Posterior cingulate gyrus (tissue), 11 donors: ENCODE measurements at places on chromosomes 16 and 17.

- no peak for DNase-seq
Measured at GRCh38 chr17:59893676-59894100, 767 bp downstream of the RPS6KB1 start.

GRCh38 chr16:30786936-30787612 lies at the start of gene ZNF629:
TSS of gene ZNF629 (minus strand) at chr16:30787205. CDS start at chr16:30784482, 2,723 bp downstream.
- DNase-seq = peak; percentile 69

GRCh38 chr16:79599256-79599836 lies 1.2 kb downstream of the MAF start:
- DNase-seq = no peak

- DNase-seq = no peak
Measured at GRCh38 chr17:17902376-17902775, 65.6 kb upstream of the SREBF1 start.

GRCh38 chr17:79728169-79728907 lies 2.4 kb upstream of the ENPP7 start:
- peak; percentile 87 for DNase-seq

GRCh38 chr16:11139326-11140097 lies 116.5 kb downstream of the SOCS1 start:
- no peak for DNase-seq

DNA sequence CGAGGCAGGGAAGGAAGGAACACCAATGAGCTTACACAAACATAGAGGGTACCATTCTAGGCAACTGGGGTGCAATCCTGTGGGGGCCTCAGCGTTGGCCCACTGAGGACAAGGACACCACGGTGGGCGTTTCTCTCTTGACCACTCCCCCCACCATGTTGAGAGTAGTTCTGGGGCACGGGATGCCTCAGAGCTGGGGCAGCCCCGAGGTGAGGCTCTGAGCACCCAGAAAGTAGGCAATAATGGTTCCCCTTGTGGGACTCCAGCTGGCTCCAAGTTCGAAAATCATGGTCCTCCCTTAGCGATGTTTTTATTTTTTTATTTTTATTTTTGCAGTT lies 5.1 kb downstream of the PRSS21 start:
- DNase-seq = peak; percentile 42

- no peak for DNase-seq
Measured at GRCh38 chr16:58462089-58462488, 37.9 kb upstream of the NDRG4 start.

DNA sequence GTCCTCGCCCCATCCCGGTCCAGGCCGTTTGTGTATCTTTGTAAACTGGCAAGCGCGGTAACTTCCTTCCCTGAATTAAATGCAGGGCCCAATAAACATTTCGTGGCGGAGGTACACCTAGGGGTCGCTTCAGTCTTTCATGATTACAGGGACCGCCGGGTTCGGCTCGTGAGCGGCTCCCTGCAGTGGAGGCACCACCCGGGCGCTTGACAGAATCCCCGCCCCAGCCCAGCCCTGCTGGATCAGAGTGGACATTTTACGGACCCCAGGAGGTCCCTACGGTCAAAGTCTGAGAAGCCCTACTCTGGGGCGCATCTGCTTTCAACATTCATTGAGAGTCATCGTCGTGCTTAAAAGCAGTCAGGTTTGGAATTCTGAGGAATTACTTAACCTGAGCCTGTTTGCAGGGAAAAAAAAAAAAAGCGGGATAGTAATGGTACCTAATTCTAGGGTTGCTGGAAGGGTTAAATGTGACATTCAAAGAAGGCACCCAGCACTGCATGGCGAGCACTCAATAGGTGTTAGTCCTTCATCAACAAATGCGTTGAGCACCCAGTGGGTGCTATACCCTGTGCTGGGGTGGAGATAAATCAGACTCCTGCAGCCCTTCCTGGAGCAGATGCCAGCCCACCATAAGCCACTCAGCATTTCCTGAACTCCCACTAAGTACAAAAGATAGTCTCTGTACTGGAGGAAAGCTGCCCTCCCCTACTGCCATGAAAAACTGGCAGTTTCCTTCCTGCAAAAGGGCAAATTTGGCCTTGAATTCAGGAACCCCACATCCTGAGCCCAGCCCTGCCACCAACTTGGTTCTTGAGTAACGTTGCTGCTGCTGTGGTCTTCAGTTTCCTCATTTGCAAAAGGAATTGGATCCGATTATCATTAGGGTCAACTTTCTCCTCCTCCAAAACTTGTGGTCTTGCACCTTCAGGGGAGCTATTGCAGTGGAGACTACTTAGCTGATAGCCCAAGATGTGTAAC lies 658 bp upstream of the DUSP3 start:
- DNase-seq = no peak

DNA sequence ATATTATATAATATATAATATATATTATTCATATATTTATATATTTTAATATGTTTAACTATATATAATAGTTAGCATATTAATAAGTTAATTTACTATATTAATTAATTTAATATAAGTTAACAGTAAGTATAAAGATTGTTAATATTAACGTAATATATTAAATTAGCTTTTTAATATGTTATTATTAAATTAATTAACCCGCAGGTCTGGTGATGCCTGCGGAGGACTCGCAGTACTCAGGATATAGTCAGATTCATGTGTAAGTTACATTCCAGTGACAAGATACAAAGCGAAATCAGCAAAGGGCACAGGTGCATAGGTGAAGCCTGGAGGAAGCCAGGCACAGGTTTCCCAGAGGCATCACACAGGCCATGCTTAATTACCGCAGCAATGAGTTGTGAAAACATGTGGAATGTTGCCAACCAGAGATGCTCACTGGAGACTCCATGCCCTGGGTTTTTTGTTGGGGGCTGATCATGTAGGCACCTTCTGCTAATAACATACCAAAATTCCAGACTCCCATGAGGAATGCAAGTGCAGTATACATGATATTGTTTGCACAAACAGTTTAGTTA lies 130.4 kb upstream of the MPHOSPH6 start:
- DNase-seq = no peak

GRCh38 chr16:56675685-56676210 lies 6.1 kb downstream of the MT1H start:
- DNase-seq = no peak

GRCh38 chr17:42774066-42774745 lies 957 bp downstream of the VPS25 start:
- DNase-seq = no peak

DNA sequence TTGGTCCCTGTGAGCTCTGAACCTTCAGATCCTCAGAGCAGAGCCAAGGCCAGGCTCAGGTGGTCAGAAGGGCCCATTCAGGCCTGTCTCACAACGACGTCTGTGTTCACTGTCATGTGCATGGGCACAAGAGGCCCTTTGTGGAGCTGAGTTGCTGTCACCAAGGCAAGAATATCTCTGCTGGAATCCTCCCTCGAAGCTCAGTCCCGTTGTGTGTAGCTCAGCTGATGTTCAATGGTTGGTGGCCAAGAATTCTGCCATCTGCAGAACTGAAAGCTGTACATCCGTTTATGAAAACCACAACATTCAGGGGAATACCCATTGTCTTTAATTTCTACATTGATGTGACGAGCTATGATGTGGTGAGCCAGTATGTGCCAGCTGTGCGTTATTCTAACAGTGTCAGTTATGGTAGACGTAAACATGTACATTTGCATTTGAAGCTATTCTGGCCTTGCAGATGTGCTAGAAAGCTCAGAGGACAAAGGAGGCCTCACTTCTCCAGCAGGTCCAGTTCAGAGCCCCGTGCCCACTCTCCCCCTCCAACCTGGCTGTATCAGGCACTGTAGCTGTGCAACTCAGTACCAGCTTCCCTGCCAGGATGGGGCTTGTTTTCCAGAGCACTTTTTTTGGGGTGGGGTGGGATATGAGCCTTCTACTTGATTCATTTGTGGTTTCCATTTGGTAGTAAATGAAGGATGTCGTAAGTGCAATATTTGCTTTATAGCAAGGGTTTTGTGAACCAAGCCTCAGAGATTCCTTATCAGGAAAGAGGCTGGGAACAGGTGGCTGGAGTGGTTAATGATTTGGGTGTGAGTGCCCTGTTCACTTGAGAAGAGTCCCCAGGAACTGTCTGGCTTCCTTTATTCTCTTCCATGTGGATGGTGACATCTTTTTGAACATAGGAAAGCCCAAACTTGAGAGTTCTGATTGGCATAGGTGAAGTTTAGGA lies 56.1 kb downstream of the B9D1 start:
- peak; percentile 79 for DNase-seq

DNA sequence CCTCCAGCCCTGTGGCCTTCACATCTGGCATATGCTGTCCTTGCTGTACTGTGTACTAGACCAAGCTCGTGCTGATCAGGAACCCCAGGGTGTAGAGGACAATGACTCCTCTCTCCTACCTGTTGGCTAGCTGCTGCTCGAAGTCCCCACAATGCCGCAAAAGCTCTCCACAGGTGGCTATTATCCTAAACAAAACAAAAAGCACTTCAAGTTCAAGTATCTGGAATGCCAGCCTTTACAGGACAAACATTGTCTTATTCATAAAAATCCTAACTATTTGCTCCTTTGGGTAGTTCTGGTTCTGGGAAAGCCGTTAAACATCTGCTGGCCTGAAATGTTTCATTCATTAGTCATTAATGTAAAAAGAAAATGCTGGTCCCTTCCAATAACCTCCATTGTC lies 42.8 kb downstream of the COG7 start:
- DNase-seq = no peak

GRCh38 chr16:52446080-52446479 lies 100.9 kb downstream of the TOX3 start:
- DNase-seq = no peak

GRCh38 chr17:81277421-81277820 lies 17.7 kb downstream of the SLC38A10 start:
- DNase-seq = peak; percentile 68

DNA sequence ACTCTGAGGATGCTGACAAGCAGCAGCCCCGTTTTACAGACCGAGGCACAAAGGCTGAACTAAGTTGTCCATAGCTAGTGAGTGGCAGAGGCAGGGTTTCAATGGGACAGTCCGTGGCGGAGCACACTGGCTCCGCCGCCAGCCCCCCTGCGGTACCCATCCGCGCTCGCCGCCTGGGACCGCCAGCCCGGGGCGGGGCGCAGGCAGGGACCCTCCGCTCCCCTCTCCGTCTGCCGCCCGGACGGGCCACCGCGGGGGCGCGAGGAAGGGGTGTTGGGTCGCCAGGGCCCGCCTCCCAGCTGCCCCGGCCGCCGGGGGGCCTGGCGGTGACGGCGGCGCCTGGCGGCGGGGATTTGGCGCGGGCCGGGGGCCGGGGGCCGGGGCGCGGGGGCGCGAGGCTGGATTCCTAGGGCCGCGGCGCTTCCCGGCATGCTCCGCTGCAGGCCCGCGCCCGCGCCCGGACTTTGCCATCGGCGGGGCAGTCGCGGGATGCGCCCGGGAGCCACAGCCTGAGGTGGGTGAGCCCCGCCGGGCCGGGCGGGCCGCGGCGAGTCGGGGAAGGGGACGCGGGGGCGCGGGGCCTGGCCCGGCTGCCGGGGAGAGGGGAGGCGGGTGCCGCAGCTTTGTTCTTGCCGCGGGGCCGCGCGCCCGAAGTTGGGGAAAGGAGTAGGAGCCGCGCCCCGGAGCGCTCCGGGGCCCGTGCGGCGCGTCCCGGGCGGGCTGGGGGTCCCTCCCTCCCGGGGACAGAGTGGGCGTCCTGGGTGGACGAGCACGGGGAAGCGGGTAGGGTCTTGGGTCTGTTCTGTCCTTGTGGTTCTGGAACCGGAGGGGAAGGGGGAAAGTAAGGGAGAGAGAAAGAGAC lies at the start of gene TMEM98:
Gene TMEM98 (plus strand): TSS at position 430 of the 862 bp plus-strand sequence. CDS start 3,376 bp downstream, outside the sequence.
- DNase-seq = peak; percentile 79

- no peak for DNase-seq
Measured at GRCh38 chr17:1182811-1183170, 3.0 kb upstream of the ABR start.

GRCh38 chr17:51029568-51030463 lies 90.9 kb downstream of the SPAG9 start:
- DNase-seq = no peak
